ENCODE measurements at places on chromosomes 11 and 22.

DNA sequence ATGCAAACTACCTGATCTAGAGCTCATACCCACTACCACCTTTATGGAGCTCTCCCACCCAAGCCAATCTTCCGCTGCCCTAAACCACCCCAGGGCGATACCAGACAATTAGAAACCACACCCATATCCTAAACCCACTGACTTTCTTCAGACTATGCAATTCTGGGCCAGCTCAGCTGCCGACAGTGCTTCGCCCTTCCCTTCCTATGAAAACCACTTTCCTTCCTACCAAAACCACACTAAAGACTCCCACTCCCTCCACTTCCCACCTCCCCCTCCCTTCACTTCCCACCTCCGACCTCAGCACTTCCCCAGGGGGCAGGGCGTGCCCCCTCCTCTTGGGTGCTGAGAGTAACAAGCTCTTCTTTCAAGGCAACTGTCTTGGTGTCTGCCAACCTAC is 25.1 kb downstream of the B3GAT1 start:
- DNase-seq: no peak

GRCh38 chr11:11244470-11245080 is 108.5 kb downstream of the CSNK2A3 start:
- no peak for DNase-seq

GRCh38 chr22:35664955-35665587 is 16.8 kb downstream of the APOL6 start:
- DNase-seq: no peak

GRCh38 chr22:45553351-45554039 is 50.8 kb downstream of the FBLN1 start:
- DNase-seq: peak; percentile 89

- no peak for DNase-seq
These were observed 9.1 kb upstream of the PPARA start for GRCh38 chr22:46140989-46141928.

DNA sequence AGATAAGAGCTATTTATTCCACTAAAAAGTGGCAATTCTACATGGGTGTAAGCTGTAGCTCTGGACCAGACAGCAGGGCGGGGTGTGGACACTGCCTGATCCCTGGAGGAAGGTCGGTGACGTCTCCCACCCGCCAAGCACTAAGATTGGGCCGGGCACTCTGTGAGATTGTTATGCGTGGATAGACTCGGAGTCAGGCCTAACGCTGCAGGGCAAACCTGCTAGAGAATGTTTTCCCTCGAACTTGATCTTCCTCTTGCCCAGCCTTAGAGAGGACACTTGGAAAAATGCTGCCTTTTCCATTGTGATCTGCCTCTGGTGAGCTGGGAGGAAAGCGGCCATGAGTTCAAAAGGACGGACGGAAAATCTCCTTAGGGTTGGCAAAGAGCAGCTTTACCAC is 1273.4 kb downstream of the TBC1D22A start:
- DNase-seq: no peak

DNA sequence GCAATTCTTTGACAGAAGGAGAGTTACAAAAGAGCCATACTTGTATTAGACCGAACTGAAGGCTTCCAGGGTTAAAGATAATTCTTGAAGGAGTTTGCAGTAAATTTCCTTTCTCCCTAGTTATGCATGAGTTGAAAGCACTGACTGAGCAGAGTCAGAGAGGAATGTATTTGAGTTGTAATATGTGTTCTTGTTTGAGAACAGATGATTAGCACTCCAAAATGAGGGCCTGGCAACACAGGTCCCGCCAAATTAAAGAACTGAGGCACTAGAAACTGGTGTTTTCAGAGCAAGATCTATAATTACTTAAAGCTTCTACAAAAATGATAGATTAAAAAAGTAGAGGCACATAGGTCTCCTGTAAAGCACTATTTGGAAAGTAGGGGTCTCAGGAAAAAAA is 970.4 kb downstream of the OPCML start:
- DNase-seq: no peak

DNA sequence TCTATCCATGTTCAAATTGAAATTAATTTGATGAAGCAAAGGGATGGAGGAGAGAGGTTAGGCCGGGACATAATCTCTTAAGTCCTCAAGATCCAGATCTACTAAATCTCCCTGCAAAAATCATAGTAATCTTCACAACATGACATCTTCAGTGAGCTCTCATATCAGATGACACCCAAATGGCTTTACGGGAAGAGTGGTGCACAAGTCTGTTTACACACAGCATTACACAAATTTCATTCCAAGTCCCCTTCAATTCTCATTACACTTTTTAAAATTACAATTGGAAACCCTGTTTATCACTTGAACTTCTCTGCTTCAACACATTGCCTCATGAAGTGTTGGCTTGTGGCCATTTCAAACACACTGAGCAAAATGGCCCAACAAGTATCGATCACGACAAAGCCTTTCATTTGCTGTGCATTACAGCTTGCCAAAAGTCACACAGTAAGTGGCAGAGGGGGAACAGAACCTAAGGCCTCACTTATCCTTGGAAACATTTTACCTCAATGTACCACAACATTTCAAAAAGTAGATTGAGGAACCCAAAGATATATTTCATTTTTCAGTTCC is 17.9 kb upstream of the TPH1 start:
- DNase-seq: no peak

DNA sequence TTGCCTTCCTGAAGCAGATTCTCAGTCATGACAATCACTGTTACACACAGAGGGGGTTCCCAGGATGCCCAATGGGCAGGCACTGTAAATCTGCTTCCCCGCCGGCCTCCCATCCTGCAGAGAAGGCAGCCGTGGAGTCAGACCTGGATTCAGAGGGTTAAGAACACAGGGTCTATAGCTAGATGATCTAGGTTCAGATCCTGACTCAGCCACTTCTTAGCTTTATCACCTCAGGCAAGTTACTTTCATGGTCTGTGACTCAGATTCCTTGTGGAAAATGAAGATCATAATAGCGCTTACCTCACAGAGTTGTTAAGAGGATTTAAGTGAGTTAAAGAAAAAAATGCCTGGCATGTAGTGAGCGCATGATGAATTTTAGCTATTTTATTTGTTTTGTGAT is 95.9 kb downstream of the TIMP3 start:
- peak; percentile 22 for DNase-seq

- no peak for DNase-seq
These were observed 120.6 kb downstream of the PDE3B start for GRCh38 chr11:14764179-14764578.

GRCh38 chr11:27896096-27896495 is 195.8 kb upstream of the BDNF start:
- DNase-seq: no peak

DNA sequence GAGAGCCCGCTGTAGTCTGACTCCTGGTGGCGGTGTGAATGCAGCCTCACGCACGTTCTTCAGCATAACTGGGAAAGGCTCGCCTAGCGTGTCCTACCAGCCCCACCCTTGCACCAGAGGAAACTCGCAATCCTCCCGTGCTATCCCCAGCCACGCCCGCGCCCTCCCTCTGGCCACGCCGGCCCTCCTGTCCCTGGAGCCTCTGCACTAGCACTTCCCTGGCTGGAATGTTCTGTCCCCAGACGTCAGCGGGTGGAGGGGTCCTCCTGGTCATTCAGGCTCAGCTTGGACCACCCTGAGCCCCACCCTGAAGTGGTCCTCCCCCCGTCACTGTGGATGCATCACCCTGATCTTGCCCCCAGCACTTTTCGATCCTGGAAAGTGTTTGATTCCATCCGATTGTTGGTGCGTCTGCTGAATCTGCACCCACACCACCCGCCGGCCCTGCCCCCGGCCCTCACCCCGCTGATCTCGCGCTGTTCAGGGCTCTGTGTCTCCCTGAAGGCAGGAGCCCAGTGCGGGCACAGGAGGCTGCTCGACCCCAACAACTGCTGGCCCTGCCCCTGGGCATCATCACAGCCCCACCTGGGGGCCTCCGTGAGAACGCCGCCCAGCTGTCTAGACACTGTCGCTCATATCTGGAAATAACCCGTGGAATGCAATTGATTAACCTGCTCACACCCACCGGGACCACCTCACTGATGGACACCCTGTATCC is 437.0 kb downstream of the TBC1D22A start:
- no peak for DNase-seq

GRCh38 chr11:115269191-115269950 is 234.8 kb downstream of the CADM1 start:
- DNase-seq: no peak

GRCh38 chr22:37032535-37033460 is 13.3 kb downstream of the MPST start:
- peak; percentile 71 for DNase-seq

GRCh38 chr11:19617696-19618523 is 94.7 kb upstream of the NAV2 start:
- DNase-seq: no peak

GRCh38 chr11:103170865-103171264 is 61.6 kb downstream of the DYNC2H1 start:
- peak; percentile 80 for DNase-seq

- DNase-seq: no peak
These were observed 44.0 kb downstream of the FDX1 start for GRCh38 chr11:110473706-110474105.

GRCh38 chr22:47022075-47022473 is 259.6 kb downstream of the TBC1D22A start:
- no peak for DNase-seq

DNA sequence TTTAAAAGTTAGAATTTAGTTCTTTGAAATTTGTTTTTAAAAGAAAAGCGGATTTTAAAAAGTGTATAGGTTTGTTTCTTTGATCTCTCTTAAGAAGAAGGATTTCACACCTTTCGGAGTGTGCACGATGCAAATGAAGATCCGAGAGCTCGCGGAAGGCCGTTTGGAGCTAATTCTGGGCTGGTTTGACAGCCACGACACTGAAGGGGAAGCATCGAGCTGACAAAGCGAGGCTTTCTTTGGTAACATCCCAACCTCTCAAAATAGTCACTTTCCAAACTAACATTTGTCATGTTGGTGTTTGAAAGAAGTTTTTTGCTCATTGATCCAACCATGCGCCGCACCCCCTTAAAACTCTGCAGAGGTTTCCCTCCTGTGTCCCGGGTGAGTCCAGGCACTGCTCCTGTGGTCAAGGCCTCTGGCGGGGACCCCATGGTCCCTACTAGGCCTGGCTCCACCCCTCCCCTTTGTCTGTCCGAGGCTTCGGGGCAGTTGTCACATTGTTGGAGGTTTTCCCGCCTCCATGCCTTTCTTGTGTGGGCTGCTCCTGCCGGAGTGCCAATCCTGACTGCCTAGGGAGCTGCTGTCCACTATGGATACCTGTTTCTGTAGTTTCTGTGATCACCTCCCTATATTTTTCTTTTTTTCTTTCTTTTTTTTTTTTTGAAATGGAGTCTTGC is 39.7 kb downstream of the MPPED1 start:
- DNase-seq: no peak

GRCh38 chr22:27747396-27748221 is 53.9 kb downstream of the MN1 start:
- peak; percentile 82 for DNase-seq

GRCh38 chr11:20032577-20033260 is 127.6 kb downstream of the DBX1 start:
- DNase-seq: no peak

DNA sequence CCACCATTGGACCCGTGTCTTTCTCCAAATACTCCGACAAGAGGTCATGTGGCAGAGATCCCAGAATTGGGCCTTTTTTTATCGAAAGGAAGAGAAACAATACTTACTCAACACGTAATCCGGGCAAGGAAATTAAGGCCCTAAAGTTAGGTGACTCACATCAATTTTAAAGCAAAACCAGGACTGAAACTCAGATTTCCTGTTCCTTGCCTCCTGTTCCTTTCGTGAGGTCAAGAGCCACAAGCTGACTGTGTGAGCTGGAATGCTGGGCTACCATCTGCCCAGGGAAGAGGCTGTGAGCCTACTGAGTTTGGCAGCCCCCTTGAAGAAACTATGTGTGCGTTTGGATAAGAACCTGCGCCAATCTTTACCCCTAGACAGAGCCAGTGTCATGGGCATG is 27.1 kb upstream of the MRGPRX2 start:
- peak; percentile 85 for DNase-seq

DNA sequence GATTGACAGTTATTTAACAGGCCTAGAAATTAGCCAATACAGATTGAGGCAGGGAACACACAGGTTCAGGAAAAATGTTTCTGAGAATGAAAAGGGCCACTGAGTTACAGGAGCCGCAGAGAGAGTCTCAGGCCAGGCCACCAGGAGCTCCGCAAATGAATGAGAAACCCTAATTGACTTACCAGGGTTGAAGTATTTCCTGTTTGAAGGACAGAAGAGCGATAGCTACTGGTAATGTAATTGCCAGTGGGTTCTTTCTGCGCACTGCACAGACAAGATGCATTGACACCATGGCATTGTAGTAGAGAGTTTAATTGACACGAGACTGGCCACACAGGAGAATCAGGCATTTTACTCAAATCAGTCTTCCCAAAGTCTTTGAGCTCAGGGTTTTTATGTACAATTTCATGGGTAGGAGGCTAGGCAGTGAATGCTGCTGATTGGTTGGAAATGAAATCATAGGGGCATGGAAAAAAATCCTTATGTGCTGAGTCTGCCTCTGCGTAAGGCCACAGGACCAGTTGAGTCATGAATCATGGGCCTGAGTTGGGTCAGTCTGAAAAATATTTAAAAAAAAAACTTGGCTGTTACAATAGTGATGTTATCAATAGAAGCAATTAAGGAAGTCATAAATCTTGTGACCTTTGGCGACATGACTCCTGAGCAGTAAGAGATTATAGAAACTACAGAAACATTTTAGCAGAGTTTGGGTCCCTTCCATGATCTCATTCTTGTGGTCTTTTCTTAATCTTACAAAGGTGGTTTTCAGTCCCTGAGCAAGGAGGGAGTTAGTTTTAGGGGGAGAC is 203.8 kb downstream of the CASP12 start:
- peak; percentile 59 for DNase-seq

DNA sequence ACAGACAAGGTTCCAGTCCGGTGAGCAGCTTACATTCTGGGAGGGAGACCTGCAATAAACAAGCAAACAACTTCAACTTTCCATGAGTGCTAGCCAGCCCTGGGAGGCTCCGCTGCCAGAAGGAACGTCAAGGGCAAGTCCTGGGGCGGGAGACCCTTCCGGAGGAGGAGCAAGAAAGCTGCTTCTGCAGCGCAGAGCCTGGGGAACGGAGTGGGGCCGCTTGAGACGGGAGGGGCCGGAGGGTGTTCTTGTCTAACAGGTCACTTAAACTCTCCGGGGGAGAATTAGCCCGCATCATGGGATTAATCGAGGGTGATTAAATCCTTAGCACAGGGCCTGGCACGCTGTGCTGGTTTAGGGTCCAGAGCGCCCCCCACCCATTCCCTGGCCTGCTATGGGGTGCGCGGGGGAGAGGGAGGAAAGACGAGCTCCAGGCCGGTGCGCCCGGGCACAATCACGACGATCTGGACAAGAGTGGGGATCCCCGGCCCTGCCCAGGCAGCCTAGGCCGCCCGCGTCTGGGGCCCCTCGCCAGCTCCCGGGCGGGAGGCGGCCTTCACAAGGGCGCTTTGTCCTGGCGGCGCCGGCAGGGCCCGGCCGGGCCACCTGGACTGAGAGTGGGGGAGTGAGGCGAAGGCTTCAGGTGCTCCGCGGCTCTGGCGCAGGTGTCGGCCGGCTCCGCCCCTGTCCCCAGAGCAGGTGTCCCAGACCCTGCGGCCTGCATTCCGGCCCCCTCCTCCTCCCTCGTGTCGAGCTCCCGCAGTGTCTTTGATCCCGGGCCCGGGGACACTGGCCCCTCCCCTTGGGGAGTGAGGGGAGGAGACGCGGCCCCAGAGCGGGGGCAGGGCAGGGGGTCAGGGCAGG is 663 bp upstream of the LARGE2 start:
- no peak for DNase-seq
